Urinary bladder (tissue), 4 donors: ENCODE measurements at places on chromosomes 12 and 14.

GRCh38 chr12:10967409-10967808 lies 19.3 kb downstream of the TAS2R50 start:
- no peak for DNase-seq

DNA sequence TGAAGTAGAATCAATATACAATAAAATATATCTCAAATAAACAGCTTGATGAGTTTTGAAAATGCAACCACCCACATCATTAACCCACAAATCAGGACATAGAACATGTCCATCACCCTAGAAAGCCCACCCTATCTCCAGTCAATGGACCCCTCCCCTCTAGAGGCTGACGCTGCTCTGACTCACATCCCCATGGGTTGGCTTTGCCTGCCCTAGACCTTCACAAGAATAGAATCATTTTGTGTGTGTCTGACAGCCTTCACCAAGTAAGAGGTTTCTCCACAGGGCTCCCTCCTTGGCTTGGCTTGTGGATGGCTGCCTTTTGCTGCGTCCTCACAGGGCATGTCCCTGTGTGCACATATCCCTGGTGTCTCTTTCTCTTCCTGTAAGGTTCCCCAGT lies 250.2 kb upstream of the RTL1 start:
- no peak for DNase-seq

DNA sequence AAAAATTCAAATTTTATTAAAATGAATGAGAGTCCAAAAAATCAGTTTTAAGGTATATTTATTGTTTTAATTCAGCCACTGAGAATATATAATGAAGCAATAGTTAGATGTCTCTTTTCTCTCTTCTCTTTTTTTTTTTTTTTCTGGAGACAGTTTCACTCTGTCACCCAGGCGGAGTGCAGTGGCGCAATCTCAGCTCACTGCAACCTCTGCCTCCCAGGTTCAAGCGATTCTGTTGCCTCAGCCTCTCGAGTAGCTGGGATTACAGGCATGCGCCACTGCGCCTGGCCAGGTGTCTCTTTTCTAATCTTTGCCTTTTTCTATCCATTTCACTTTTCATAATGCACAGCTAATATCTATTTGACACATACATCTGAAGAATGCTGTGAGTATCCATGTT lies 307.1 kb upstream of the RGS6 start:
- no peak for DNase-seq

DNA sequence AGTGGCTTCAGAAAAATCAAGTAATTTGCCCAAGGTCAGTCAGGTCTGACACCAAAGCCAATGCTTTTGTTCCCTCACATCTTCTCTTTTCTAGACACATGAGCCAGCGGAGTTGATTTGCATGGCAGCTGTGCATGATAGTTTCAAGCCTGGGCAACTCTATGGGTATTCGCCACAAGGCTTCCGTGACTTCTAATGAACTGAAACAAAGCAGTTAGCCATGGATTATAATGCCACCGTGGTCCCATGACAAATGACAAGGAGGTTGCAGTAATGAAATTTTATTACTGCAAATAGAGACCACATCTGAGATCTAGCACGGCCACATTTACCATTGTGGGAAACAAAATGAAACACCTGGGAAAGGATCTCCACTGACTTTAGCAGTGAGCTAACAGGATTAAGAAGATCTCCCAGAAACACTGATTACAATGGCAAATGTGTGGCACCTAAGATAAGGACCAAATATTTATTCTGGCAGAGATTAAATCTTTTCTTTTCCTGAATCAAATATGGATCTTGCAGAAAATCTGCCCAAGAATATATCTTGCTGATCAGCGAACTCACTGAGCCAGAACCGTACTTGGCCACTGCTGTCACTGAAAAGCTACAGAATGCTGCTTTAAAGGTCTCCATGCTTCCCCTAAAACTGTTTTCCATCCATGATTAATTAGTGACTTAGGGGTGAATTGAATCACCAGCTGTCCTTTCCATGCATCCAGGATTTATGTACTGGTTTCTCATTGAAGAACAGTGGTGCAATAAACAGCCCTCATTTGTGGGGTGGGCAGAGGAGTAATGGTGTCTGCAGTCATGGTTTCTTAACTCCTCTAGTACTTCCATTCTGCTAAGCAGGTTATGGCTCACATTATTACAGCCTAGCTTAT lies 551.0 kb downstream of the DIO2 start:
- DNase-seq = no peak

DNA sequence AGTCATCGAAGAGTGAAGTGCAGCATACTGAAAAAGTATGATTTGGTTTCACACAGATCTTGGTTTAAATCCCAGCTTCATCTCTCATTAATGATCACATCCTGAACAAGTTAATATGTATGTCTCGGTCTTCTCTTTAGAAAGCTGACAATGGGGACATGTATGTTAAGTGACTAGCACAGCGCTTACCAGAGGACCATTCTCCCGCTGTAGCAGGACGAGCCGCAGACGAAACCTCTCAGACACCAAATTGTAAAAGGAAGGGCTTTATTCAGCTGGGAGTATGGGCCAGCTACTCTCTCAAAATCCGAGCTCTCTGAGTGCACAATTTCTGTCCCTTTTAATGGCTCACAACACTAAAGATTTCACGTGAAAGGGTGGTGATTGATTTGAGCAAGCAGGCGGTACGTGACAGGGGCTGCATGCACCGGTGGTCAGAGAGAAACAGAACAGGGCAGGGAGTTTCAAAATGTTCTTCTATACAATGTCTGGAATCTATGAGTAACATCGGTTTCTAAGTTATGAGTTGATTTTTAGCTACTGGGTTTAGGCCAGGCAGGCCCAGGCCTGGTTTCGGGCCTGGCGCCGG lies 682.4 kb downstream of the DIO2 start:
- DNase-seq = peak; percentile 39

- DNase-seq = no peak
These were observed 259.6 kb downstream of the ITPR2 start for GRCh38 chr12:26573225-26573909.

- no peak for DNase-seq
These were observed 9.3 kb upstream of the USP15 start for GRCh38 chr12:62250671-62251608.

DNA sequence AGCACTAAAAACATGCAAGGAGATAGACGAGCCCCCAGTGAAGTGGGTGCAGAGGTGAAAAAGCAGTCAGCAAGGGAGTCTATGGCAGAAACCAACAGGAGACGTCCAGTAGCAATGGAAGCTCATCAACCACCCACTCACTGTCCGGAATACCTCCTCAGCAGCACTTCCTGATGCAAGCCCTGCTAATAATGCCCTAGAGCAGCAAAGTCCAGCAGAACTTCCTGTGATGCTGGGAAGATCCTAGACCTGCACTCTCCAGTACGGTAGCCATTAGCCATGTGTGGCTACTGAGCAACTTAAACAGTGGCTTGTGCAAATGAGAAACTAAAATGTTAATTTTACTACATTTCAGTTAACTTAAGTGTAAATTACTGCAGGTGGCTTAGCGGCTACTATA lies 11.0 kb downstream of the SERPINA9 start:
- no peak for DNase-seq

DNA sequence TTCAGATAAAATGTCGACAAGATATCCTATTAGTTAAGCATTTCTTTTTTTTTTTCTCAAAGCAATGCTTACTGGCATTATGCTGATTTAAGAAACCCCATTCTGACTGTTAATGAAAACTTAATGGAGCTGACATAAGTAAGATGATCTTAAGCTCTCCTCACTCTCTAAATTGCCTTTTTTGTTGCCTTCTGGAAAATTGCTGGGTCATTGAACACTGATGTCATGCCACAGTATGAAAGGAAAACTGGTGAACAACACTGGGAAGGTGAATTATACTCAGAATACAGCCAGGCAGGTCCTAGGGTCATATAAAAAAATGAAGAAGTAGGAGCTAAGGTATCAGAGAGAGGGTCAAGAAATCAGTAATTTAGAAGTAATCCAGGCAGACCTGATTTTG lies 179.9 kb downstream of the BTG1 start:
- DNase-seq = no peak

DNA sequence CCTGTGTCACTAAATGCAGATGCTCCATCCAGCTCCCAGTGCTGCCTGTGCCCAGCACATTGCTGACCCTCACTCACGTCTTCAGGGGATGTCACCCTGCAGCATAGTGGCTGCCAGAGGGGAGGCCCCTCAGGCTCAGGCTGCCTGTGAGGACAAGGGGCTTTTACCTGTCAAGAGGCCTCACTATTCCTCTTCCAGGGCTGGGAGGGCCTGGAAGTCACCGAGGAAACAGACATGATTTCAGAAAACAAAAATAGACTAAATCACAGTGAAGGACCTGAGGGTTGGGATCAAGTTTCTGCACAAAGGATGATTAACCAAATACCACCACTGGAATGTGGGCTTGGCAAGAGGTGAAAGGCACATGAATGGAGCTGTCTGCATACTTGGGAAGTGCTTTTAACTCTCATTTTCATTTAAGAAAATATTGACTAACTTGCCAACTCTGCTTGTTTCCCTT lies 1202.3 kb downstream of the BCL11B start:
- peak; percentile 50 for DNase-seq

- no peak for DNase-seq
These were observed 523 bp upstream of the SLC6A15 start for GRCh38 chr12:84913129-84913515.

- no peak for DNase-seq
These were observed 48.2 kb downstream of the MBIP start for GRCh38 chr14:36271939-36272907.

GRCh38 chr14:95054346-95055280 lies 102.7 kb downstream of the DICER1 start:
- no peak for DNase-seq

- no peak for DNase-seq
These were observed 71.6 kb upstream of the KRAS start for GRCh38 chr12:25322351-25322750.

DNA sequence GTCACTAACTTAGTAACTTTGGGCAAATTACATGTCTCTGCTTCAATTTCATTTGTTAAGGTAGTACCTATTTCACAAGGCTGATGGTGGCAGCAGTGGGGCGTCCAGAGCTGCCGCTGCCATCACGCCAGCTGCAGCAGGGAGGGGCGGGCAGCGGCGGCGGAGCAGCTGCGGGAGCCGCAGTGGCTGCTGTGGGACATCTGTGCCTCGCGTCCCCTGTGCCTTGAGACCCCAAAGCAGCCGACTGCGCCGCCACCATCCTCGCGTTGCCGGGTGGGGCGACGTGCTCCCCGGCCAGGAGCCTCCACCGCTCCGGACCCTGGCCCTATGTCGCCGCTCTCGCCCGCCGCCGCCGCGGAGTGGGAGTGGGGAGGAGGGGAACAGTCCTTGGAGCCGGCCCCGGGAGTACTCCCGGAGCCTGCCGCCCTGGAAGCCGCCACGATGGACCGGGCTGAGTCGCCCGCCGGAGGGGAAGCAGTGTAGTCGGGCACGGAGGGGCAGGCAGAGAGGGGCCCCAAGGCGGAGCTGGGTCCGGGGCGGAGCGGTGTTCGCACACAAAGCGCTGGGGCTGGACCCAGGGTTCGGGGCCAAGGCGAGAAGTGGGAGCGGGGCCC lies 51.4 kb downstream of the A2M start:
- DNase-seq = peak; percentile 14

DNA sequence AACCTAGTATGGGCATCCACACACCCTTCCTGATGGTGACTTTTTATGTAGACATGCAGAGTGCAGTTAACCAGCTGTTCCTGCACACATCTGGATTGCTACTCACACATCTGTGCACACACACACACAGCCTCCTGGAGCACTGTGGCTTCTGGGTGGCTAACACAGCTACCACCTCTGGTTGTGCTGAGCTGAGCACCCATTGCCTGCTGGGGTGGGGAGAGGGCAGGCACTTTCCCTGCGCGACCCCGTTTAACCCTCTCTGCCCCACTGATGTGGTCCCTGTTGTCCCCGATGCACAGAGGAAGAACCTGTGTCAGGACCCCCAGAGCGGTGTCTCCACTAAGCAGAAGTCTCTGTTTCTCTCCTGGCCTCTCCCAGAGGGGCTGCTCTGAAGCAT lies 14.4 kb upstream of the SERPINA3 start:
- no peak for DNase-seq

DNA sequence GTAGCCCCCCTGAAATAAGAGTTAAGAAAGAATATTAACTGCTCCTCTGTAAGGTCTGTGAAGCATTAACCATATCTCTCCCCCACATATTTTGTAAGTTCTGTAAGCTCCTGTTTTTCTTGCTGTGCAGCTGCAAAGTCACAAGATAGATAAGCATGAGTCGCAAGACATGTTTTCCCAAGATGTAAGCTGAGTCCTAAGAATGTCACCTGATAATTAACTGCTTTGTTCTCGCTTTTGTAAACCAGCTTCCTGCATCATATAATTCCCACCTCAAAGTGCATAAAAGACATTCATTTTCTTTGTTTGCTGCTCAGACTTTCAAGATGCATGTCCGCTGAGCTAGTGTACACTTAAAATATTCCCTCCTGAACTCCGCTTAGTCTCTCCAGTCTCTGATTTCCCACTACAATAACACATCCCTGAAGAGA lies 27.0 kb upstream of the PHC1 start:
- DNase-seq = no peak

GRCh38 chr14:72333357-72333756 lies 401.1 kb downstream of the RGS6 start:
- DNase-seq = no peak
